Activated CD8-positive, alpha-beta memory T cell treated with anti-CD3 and anti-CD28 coated beads for 1 hour (primary cell): ENCODE measurements at places on chromosomes 7 and 10.

GRCh38 chr10:83764666-83765065 is 374.6 kb upstream of the GHITM start:
- no peak for DNase-seq

DNA sequence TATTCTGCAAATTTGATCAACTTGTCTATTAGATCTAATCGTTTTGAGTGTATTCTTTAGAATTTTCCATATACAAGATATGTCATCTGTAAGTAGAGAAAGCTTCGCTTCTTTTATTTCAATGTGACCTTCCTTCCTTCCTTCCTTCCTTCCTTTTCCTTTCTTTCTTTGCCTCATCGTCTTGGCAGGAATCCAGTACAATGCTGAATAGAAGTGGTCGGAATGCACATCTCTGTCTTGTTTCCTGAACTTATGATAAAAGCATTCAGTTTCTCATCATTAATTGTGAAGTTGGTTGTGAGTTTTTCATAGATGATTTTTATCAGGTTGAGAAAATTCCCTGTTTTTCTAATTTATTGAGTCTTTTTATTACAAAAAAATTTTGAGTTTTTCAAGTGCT is 300.7 kb upstream of the ZNF32 start:
- no peak for DNase-seq

DNA sequence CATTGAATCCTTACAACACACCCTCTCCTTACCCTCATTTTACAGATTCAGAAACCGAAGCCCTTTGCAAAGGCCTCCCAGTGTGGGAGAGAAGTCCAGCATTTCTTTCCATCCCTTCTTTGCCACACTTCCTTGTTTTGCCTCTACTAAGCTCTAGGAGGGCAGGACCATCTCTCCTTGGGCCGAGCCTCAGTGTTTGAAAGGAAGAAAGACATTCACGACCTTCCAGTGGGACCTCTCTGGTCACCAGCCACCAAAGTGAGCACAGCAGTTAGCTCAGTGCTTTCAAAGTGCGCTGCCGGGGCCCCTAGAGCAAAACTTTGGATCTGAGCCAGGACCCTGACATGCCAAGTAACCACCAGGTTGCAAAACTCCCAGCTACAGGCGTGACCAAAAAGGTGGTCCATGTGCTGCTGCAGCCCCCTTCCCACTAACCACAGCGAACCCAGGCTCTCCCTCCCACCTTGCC is 12.4 kb downstream of the CTBP2 start:
- no peak for DNase-seq

DNA sequence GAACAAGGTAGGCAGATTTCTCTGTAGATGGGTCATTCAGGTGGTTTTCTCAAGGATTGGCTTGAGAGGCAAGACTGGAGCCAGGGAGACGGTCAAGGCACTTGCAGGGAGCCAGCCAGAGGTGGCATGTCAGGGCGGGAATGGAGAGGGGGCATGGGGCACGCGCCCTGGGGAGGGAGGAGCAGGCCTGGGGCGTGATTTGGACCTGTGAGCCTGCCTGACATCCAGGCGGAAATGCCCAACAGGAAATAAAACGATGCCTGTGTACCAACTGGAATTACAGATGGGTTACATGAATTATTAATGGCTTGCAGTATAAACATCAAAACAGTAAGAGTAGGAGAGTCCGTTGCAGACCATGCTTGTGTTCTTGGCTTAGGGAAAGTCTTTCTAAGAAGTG is 8.6 kb upstream of the SUN1 start:
- no peak for DNase-seq

DNA sequence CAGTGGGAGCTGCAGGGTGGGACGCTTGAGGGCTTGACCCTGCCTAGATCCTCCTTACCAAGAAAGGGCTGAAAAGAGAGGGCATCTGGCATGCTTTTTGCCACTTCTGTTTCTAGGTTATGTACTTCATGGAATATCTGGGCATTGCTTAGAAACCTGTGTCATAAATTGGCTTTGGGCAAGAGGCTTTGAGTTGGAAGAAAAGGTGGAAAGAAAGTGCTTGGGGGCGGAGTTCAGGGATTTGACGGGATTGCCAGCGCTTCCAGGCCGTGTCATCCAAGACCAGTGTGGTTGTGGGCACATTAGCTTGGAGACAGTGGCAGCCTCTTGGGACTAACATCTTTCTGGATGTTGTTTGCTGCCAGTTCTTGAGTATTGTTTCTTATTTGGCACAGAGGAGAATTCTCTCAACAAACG is 825 bp downstream of the ZNF862 start:
- no peak for DNase-seq

DNA sequence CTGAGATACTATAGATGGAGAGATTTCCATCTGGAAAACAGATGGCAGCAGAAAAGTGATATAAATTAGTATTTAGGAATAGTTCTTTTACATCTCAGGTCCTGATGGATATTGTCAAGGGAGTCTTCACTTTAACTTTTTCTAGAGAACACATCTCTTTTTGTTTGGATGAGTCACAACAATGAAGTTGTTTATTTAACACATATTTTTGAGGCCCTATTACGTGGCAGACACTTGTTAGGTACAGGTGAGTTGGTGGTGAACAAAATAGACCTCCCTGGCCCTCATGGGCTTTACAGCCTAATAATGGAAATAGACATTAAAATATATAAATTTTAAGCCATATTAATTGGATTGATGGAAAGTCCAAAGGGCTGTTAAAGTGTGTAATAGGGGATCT is 168.3 kb downstream of the VTI1A start:
- DNase-seq = no peak

- no peak for DNase-seq
Observed at GRCh38 chr7:28407651-28408050, 4.7 kb upstream of the CREB5 start.

DNA sequence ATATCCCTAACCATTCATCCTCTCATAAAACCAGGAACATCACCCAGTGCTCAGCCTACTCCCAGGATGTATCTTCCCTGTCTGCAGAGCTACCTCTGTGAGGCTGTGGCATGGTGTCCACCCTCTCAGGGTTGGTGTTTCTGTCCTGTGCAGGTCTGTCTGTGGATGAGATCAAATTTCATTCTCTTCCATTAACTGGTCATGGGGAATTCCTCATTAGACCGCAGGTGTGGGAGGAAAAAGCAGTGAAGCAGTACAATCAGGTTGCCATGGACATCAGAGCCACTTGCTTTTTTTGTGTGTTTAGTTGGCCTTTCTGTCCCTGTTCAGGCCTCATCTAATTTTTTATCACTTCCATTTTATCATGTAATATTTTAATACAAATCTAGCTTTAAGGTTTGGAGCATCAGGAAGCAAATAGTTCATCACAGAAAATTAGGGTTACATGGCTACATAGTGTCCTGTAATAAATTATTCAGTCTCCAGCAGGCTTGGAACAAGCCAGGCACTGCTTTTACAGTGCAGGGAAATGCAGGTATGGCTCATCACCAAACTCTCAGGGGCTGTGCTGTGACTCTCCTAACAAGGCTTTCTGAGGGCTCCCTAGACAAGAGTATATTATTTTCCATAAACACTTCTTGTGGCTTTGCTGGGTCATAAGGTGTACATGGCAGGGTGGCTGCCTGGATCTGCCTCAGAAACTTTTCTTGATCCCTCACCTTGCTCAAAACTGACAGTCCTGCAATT is 594.9 kb upstream of the IGFBP3 start:
- no peak for DNase-seq

DNA sequence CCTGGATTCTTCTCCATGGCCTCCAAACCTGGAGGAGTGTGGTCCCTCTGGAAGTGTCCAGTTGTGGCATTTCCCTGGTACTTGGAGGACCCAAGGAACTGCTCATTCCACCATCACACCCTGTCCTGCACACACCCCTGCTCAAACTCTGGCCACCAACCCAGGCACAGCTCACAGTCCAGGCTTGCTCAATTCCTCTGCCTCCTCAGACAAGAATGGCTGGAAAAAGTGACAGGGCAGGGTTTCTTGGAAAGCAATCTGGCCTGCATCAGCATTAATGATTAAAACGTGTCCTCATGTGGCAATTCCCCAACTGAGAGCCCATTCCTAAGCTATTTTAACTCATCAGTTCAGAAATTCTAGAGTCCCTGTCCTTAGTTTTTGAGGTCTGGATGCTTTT is 17.2 kb upstream of the TPST1 start:
- no peak for DNase-seq

GRCh38 chr7:37234928-37235327 is 213.7 kb downstream of the ELMO1 start:
- no peak for DNase-seq

GRCh38 chr10:61140765-61141392 is 196.9 kb upstream of the RHOBTB1 start:
- DNase-seq = no peak

DNA sequence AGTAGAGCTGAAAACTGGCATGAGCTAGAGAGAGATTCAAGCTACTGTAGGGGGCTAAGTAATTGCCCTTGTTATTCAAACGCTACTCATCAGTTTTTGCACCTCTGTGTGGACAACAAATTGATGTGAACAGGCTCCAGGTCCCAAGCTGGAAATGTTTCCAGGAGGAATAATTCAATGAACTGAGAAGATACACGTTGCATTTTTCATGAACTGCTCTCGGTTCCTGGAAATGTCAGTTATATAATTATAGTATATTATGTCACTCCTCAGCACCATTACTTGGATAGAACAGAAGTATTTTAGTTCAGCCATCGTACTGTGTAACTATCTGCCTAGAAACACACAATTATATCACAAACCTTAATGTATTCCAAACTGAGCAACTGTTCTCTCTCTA is 65.9 kb upstream of the A1CF start:
- DNase-seq = no peak

- peak; percentile 3 for DNase-seq
Observed at GRCh38 chr10:119207713-119208552, 562 bp downstream of the GRK5 start.

DNA sequence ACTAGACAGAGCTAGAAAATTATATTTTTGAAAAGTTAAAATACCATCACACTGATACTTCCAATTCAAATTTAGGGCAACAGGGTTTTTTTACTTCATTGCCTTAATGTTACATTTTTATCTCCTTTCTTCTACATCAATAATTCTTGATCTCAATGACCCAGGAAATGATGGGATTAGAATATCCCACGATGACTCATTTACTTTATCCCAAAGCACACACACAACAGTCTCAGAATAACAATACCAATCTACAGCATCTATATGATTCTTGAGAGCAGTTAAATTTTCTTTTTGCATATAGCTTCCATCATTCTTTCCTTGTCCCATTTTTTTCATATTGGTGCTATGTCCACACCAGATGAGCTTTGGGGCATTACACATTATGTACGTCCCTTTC is 98.4 kb upstream of the EEPD1 start:
- DNase-seq = no peak

DNA sequence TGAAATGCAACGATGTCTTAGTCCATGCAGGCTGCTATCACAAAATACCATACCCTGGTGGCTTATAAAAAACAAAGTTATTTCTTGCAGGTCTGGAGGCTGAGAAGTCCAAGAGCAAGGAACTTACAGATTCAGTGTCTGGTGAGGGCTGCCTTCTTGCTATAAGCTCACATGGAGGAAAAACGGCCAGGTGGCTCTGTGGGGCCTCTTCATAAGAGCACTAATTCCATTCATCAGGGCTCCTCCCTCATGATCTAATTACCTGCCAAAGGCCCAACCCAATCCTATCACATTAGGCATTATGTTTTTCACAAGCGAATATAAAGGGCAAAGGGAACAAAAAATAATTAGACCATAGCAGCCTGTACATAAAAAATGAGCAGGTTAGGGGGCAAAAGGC is 35.4 kb downstream of the PAPSS2 start:
- no peak for DNase-seq

- DNase-seq = no peak
Observed at GRCh38 chr7:91656541-91657482, 223.7 kb downstream of the MTERF1 start.

DNA sequence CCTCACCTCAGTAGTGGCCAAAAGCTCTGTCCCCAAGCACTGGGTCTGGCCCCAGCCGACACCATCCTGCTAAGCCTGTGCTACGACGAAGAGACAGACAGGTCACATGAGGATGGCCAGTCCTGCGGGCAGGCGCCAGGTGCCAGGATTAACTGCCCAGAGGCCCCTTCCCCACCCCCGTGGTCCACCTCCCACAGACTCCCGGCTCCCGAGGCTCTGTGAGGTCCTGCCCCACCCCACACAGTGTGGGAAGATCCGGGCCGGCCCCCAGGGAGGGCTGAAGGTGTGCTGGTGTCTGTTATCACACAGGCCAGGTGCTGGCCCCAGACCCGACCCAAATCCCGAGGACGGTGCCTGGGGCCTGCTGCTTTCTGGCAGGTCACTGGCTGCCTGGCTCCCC is 27.2 kb downstream of the CYP2W1 start:
- no peak for DNase-seq
